ENCODE measurements at places on chromosomes 5 and 9.

GRCh38 chr9:4839470-4839912 is 46.7 kb downstream of the RCL1 start:
- DNase-seq: no peak

- peak; percentile 24 for DNase-seq
These were observed 33.5 kb downstream of the ANXA6 start for GRCh38 chr5:151123897-151124751.

DNA sequence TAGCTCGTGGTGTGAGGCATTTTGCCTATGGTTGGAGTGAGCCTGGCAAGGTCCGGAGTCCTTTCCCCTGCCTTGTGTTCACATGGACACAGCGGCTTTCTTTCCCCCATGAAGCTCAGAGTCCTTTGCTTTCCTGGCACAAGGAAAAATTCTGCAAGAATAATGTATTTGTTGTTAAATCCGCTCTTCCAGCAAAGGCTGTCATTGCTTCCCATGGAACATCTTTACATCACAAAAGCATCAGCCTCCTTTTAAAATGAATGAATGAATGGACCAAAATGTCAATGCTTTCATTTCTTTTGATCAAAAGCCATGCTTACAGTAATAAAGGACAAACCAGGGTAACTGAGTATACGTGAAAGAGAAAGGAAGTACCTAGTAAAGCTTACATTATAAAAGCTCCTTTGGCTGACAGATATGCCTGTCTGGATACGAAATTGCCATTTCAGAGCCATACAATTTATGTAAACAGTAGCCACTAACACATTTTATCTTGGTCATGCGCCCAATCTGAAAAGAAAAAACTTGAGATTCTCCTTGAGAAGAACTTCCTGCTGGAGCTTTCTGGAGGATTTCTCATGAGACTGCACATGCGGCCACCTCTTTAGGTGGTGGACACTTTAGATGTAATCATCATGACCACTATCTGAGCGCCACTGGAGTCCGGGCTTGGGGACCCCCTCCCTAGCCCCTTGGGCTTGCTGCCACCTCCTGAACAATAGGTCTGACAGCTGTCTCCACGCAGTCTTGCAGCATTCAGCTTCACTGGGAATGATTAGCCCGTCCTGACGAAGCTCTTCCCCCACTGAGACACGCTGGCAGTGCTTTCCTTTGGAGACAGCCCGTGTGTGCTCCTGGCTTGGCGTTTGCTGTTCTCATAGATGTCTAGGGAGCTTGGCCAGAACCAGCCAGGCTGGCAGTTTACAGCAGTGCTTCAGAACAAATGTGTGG is 355.9 kb downstream of the ADAMTS6 start:
- DNase-seq: no peak

DNA sequence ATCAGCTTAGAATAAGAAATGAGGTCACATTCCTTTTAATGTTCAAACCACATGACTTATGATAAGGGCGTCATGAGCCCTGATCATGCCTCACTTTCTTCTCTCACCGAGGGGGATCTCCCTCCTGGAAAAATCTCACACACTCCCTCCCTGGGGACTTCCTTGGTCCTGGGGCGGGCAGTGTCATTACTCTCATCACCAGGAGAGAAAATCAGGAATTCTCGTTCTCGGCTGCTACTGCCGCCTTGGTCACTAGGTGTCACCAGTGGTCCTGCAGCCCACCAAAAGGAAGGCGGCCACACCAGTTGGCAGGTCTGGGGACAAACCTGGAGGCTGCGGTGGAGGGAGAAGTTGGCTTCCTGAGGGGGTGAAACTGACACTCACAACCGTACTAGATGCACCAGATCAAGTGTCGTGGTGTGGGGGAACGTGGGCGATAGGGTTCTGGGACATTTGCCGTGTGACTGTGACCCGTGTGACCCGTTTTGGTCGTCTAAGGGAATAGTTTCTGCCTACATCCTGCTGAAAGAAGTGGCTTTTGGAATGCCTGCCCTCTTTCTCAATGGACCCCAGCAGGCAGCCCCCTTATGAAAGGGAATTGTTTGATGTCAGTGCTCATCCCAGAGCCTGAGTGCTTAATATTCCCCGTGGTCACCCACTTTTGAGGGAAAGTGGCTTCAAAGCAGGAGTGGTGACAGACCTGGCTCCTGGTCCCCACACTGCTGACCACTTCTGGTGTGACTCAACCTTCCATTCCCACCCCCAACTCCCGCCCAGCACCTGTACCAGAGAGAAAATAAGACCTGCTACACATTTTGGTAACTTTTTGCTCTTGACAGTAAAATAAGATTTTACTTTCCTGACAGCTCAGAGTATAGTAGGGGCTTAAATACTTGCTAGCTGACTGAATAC is 63.2 kb downstream of the ACER2 start:
- DNase-seq: no peak

GRCh38 chr5:176675676-176676360 is 28.5 kb downstream of the TSPAN17 start:
- no peak for DNase-seq

GRCh38 chr9:18606846-18607245 is 132.9 kb downstream of the ADAMTSL1 start:
- DNase-seq: peak; percentile 33

DNA sequence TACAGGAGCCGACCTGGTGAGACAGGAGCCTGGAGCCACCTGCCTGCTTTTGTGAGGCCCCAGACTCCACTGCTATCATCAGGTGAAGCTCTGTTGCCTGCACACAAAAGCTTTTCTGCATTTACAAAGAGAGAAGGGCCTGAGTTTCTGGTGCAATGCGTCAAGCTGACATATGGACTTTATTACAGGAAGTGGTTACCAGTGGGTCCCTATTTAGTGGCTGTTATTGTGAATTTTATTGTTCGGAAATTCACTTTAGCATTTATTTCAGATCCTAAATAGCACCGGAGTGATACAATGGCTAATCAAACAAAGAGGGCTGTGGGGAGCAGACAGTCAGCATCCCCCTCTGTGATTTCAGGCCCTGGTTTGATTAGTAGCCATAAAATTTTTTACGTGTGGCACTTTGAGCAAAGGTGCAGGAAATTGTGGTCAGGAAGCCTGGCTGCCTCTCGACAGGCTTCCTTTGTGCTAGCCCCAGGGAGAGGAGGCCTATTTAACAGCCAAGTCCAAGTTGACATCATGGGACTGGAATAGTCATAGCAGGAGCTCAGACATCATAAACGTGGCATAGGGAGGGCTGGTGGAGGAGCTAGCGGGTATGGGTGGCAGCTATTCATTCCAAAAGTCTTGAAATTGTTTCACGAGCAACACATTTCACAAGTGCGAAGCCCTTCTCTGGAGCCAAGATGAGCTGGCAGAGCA is 8.4 kb downstream of the TGFBI start:
- DNase-seq: peak; percentile 63

DNA sequence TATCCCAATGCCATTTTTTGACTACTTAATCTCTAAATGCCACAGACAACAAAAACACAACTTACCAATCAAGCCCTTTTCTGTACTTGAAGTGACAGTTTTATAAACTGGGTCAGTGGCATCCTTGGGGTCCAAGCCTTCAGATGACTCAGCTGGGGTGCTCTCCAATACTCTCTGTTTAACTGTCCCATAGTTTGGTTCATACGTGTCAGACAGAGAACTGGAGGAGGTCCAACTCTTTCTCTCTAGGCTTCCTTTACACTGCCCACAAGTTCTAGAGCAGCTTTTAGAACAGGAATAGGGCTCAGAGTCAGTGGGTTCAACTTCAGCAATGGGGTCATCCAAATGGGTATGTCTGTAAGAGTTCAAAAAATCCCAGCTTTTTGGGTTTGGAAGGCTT is 166.9 kb downstream of the CDC42SE2 start:
- DNase-seq: no peak

DNA sequence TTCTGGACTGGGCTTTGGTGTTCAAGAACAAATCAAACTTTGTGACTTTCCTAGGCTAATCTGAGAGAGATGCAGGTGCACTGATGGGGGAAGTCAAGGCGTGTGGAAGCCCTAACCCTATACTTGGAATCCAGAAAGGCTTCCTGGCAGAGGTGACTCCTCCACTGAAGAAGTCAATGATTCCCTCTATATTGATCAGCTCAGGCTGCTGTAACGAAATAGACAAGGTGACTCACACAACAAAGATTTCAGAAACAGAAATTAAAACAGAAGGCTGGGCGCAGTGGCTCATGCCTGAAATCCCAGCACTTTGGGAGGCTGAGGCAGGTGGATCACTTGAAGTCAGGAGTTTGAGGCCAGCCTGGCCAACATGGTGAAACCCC is 69.6 kb upstream of the GGTA1 start:
- no peak for DNase-seq

DNA sequence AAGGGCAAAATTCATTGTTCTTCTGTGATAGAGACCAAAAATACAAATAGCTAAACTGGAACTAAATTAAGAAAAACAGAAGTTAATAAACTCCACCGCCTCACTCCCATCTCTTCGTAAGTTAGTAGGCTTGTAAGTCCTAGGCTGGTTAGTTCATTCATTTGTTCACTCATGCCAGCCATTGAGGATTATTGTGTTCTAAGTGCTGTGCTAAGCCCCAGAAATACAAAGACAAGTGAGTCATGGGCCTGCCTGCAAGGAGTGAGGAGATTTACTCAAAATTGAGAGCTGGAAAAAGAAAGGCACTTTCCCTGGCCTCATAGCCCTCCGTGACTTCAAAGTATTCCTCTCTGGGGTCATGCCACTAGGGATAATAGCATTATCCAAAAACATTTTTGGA is 8.5 kb downstream of the DOCK8 start:
- no peak for DNase-seq

DNA sequence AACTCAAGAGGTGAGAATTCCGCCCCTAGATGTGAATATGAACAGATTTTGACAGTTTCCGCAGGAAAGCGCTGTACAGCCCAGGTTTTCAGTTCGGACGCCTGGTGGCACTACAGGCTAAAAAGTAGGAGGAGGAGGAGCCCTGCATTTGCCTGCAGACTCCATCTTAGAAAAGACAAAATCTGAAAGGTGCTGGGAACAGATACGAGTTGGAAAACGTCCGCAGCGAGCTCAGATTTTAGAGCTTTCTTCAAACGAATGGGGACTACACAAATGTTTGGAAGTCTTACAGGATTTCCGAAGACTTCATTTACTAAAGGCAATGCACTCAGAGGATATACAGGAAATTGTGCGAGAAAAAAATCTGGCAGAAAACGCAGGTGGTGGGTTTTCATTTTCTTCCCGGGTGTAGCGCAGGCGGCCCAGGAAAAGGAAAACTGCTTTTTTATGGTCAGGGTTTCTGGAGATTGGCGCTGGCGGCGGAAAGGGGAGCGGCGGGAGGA is 9.9 kb upstream of the PCDHB2 start:
- no peak for DNase-seq

DNA sequence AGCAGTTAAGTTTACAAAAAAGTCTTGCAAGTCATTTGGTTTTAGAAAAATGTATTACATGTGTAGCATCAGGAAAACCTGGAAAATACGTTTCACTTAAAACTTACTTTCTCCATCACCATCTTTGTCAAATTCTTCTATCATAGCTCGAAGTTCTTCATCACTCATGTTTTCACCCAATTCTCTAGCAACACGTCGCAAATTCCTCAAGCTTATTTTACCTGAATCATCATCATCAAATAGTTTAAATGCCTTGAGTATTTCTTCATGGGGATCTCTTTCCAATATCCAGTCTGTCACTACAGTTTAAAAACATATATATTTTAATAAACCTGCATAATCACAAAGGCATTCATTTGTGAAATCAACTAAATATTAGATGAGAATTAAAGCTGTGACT is 10.3 kb downstream of the CETN3 start:
- DNase-seq: no peak

- DNase-seq: no peak
These were observed 82.6 kb downstream of the GALNT10 start for GRCh38 chr5:154273028-154273617.

- no peak for DNase-seq
These were observed 349.4 kb upstream of the PAPPA start for GRCh38 chr9:115804206-115804605.

DNA sequence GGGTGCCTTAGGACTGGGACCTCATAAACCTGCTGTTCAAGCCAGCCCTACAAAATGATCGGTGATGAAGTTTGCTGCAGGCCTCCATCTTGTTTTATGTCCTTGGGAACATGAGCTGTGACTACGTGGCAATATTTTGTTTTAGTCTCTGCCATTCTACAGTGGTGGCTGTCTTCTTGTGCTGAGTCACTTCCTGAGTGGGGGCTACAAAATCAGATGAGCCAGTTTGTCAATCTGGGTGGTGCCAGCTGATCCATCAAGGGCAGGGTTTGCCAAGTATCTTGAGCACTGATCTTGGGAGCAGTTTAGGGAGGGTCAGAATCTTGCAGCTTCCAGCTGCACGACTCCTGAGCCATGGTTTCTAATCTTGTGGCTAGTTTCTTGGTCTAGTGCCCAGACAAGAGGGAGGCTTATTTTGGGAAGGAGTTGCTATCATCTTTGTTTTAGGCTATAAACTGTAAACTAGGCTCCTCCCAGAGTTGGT is 94.7 kb downstream of the YTHDC2 start:
- no peak for DNase-seq

DNA sequence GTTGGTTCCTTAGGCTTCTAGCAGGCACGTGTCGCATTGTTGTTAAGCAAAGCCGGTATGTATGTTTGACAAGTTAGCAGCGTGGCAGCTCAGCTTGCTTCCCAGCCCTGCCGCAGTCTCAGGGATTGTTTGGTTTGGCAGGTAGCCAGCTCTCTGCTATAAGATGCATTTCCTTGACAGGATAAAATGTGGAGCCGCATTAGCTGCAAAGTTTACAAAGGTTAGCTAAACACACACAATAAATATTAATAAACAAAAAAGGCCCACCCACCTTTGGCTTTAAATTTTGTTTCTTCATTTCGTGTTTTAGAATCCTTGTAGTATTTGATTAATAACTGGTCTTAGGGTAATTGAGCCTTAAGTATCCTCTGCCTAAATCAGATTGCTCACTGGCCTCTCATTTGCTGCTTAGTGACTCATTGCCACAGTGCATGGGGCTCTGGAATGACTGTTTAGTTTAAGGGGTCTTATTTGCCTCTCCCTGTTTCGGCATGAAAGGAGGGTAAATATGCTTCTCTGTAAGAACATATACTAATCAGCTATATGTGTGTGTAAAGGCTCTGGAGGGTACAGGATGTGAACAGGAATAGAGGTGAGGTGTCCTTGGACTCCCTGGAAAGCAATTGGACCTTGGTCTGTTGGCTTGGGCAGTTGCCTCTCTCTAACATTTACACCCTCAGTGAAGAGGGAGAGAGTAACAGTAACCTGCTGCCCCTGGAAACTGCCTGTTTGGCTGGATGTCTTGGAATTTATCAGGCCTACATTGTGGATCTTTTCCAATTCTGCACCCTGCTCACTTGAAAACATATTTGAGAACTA is 122.0 kb downstream of the GDNF start:
- DNase-seq: peak; percentile 73
